ENCODE measurements at places on chromosomes 7 and 10.

DNA sequence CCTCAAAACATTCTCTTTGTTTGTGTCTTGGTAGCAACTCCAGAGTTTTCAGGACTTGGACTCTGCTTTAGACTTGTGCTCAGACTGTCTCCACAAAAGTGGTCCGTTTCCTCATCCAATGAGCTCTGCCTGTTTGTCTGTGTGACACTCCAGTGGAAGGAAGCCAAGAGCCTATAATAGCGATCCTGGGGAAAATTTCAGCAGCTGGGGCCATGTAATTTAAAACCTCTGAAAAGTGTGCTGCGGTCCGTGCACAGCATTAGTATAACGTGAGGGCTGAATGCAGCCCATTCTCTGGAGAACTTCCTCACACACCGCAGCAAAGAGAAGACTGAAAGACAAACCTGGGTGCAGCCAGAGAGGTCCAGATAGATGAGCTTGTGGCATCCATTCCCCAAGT is at the start of gene LRRC17:
Gene LRRC17 (plus strand): TSS at position 259 of the 400 bp plus-strand sequence. CDS start 20,914 bp downstream, outside the sequence.
- DNase-seq: no peak

DNA sequence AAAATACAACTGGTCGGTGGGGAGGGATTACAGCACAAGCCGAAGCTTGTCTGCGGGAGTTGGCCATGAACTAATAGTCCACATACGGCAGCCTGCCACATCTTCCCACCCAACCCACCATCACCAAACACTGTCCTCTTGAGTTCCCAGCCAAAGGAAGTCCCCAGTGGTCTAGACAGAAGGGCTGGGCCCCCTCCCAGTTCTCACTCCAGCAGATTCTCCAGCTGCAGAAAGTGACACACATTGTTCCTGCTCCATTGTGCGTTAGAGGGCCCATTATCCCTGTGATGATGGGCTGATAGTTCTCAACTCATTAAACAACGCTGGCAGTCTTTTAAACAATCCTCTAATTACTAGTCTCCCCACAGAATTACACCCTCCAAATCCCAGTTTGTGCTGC is 148.0 kb downstream of the FGFR2 start:
- DNase-seq: no peak

GRCh38 chr7:117588352-117588794 is 108.5 kb downstream of the CFTR start:
- DNase-seq: no peak

DNA sequence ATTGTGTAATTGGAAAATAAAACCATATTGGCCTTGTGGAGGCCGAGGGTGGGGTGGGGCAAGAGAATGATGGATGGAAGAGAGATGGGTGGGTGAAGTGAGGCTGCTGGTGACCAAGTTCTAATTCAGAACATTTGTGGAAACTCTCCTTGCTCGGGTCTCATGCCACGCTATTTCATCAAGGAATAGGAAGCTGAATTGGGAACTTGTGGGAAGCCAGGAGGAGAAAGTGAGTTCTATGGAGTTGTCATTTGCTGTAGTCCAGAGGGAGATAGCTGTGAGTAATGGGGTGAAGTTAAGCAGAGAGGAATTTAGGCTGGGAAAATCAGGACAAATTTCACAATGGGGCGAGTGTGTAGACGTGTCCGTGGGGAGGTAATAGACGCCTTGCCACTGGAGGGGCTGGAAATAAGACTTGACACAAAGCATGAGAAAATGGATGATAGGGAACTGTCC is 339.2 kb downstream of the LRMDA start:
- no peak for DNase-seq

DNA sequence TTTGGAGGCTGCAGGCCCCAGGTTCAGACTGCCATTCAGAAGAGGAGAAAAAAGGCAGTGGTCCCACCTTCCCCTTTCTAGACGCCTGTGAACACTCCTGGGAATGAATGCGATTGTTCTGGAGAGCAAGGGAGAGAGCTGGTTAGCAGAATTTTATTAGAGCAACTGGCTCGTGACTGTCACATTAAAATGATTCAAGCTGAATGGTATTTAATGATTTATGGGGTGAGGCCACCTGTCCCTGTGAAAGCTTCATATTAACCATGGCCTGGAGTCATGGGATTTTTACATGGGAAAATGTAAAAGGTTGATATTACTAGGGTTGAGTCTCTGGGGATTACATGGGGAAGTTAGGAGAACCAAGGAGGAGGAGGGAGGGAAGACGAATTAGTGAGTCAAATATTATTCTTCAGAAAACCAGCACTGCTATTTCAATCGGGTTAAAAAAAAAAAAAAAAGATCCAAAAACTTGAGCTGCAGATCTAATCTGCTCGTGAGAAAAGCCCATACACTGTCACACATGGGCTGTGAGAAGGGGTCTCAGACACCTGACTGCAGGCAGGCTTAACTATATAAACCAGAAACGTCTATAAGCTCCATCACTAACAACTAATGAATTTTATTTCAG is 8.3 kb downstream of the CXCL12 start:
- DNase-seq: no peak
